Caki2 (cell line): ENCODE measurements at places on chromosomes 1 and 21. TPM values are rescaled to one million over a fixed set of nuclear protein-coding genes. Genes with fewer than 3 reads are reported as not detected.

NUF2 gene
- 17.8 and 24.5 TPM in 2 replicates for total RNA-seq

SPRR2B gene
- not detected in 2 replicates for total RNA-seq

PEAR1 gene
- 0.88 and 5.0 TPM in 2 replicates for total RNA-seq

FCRLB gene
- 3.2 and 5.3 TPM in 2 replicates for total RNA-seq

FMO2 gene
- total RNA-seq: not detected in 2 replicates

SLAMF1 gene
- total RNA-seq: not detected in 2 replicates
